Cardiac fibroblast (primary cell): ENCODE measurements at places on chromosomes 1 and 21.

DNA sequence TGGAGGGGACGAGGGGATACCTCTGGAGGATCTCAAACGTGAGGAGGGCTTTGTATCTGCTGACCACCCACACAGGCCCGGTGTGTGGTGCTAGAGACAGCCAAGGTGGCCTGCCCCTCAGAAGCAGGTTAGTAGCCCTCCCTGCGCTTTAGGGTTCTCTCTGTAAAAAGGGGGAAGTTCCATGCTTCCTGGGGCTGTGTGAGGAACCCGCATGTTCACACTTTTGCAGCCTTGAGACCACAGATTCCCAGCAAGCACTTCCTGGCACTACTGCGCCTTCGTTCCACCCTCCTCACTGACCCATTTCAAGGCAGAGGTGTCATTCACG is 7.9 kb upstream of the GUCA2B start:
- no peak for DNase-seq

GRCh38 chr21:27101523-27101922 is 134.6 kb upstream of the ADAMTS5 start:
- DNase-seq = peak; percentile 57

- DNase-seq = peak; percentile 96
These were observed 595 bp upstream of the CAP1 start for GRCh38 chr1:40039757-40040510.

DNA sequence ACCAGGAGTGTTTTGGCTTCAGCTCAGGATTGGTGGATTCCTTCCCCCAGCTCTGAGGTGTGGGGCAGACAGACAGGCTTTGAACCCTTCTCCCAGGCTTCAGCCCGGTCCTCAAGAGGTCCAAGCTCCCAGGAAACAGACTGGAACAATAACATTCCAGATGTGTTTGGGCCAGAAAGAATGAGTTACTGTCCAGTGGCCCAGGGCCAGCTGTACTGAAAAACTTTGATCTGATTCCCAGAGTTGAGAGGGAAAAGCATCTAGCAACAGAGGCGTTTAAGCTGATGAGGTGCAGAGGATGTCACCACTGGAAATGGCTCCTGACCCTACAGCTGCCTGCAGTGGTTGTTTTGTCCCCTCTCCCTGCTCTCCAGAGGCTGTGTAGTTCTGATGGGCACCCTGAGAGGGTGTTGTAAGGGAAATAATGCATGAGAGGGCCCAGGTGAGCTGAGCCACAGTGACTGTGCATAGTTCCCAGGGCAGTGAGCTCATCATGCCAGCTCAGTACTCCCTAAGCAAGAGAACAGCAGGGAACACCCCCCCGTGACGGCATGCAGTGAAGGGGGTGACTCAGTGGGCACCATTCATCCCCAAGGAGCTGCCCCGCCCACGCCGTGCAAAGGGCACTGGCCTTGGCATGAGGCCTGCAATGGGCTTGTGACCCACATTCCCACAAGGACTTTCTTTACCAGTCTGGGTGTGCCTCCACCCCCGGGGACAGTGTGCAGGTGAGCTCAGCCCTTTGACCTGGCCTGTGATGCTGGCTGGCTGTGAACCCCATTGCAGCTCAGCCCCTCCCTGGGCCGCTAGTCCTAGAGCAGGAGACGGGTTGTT is 13.8 kb upstream of the SFN start:
- peak; percentile 94 for DNase-seq

DNA sequence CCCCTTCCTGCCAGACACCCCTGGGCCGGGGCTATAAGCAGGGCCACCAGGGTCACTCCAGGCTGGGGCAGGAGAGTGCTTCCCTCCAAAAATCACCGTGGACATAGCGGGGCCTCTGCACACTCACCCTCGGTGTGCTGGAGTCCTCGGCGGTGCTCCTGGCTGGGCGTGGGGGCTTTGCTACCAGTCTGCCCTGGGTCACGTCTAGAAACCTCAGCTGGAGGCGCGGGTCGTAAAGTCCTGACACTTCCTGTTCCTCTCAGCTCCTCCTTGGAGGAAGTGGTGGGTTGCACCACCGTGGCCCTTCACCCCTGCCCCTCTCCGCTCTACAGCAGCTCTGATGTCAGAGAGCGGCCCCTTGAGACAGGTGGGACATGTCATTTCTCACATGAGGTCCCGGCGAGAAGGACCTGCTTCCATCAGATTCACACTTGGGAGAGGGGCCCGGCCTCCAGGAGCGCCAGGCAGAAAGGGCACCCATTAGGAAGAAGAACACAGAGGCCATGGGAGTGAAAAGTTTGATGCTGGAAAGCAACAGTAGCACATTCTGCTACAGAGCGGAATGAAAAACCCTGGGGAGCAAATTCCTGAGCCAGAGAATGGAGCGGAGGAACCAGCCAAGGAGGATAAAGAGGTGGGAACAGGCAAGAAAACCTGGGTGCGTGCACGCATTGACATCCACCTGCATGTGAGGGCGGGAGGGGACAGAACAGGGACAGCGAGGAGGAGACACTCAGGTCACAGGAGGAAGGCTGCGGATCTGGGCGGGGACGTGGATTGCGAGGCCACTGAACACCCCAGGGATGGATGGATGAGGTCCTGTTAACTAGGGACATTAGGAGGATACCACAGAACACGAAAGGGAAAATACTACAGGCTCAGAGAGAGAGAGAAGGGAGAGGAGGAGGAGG is at the start of gene ITGB2:
Gene ITGB2, minus strand, starts transcription at position 206 of the 911 bp plus-strand sequence. CDS start 10,117 bp downstream, outside the sequence.
- no peak for DNase-seq

DNA sequence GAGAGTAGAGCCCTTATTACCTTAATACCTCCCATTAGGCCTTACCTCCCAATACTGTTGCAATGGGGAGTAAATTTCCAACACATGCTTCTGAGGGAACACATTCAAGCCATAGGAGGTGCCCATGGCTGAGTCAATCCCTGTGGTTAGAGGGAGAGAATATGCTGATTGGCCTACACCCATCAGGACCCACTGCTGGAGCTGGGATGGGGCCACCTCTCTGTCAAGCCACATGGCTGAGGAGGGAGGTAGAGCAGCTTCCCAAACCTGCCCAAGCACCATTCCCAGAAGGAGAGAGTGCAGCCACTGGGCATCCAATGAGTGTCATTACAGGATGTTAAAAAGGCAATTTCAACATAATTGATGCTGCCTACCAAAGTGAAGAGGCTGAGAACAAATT is 228.1 kb downstream of the C1orf94 start:
- no peak for DNase-seq

DNA sequence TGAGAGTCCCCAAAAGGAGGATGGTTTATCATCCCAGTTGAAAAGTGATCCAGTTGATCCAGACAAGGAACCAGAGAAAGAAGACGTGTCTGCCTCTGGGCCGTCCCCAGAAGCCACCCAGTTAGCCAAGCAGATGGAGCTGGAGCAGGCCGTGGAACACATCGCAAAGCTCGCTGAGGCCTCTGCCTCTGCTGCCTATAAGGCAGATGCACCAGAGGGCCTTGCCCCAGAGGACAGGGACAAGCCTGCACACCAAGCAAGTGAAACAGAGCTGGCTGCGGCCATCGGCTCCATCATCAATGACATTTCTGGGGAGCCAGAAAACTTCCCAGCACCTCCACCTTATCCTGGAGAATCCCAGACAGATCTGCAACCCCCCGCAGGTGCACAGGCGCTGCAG is 43.3 kb downstream of the ZBTB17 start:
- no peak for DNase-seq

DNA sequence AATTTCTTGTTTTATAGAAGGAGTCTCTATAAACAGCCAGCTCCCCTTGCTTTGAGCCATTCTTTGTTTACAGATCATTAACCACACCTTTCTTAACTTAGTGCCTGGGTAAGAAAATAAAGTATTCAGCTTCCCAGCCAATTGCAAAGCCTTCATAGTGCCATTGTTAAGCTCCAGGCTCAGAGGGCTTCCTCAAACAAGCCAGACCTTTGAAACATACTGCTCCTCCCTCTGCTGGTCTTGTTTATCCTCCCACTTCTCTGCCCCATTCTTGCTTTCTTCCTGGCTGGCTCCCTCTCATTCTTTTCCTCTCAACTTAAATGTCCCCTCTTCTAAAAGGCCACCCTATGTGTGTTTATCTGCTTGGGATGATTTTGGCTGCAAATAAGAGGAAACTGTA is 319.4 kb upstream of the ST6GALNAC5 start:
- no peak for DNase-seq

DNA sequence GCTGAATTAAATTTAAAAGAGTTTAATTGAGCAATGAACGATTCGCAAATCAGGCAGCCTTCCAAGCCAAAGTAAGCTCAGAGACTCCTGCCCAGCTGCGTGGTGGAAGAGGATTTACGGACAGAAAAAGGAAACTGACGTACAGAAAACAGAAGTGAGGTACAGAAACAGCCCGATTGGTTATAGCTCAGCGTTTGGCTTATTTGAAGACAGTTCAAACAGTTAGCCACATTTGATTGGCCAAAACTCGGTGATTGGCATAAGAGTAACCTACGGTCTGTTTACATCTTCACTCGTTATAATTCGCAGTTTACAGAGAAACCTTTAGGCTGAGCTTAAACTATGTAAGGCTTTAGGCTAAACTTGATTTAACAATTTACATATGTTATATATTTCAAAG is 46.9 kb downstream of the CR1L start:
- DNase-seq = no peak
